ENCODE measurements at places on chromosomes 11 and 22.
A peak's percentile ranks its signal among the peaks of the same experiment; 100 is the strongest.

- no peak for DNase-seq
- no peak overlapping the region for H3K27ac ChIP-seq
- H3K27me3 ChIP-seq: peaks cover 75% of the 10 kb centered on the region
- peak overlapping the region; percentile 22 for H3K4me3 ChIP-seq
- H3K36me3 ChIP-seq: no peaks in the 10 kb centered on the region
- H3K4me1 ChIP-seq: peaks cover 7% of the 10 kb centered on the region
Observed at GRCh38 chr11:114058026-114058706, 1.3 kb upstream of the ZBTB16 start.

GRCh38 chr11:119107538-119108145, 498 bp downstream of the C2CD2L start:
- peak overlapping the region; percentile 95 for H3K4me3 ChIP-seq
- peaks cover 24% of the 10 kb centered on the region for H3K36me3 ChIP-seq
- no peak for DNase-seq

- H3K36me3 ChIP-seq: no peaks in the 10 kb centered on the region
- no peaks in the 10 kb centered on the region for H3K4me1 ChIP-seq
- no peak for DNase-seq
- H3K27ac ChIP-seq: no peak overlapping the region
- peaks cover 26% of the 10 kb centered on the region for H3K27me3 ChIP-seq
Observed at GRCh38 chr11:35436581-35437250, 17.4 kb upstream of the SLC1A2 start.

- H3K27ac ChIP-seq: no peak overlapping the region
- no peaks in the 10 kb centered on the region for H3K36me3 ChIP-seq
- no peak overlapping the region for H3K4me3 ChIP-seq
- no peaks in the 10 kb centered on the region for H3K4me1 ChIP-seq
- no peak for DNase-seq
Observed at GRCh38 chr22:48841881-48842582, 985.6 kb downstream of the BRD1 start.

GRCh38 chr11:8867035-8867434, 44.0 kb upstream of the AKIP1 start:
- H3K27me3 ChIP-seq: peaks cover 45% of the 10 kb centered on the region
- no peak for DNase-seq
- H3K4me3 ChIP-seq: no peak overlapping the region
- H3K4me1 ChIP-seq: peaks cover 2% of the 10 kb centered on the region
